HuH-7 (cell line): ENCODE measurements at places on chromosomes 1 and 21.

GRCh38 chr21:45204395-45204794, 83.3 kb downstream of the POFUT2 start:
- no peak for DNase-seq

GRCh38 chr1:213061263-213061662, 10.2 kb downstream of the RPS6KC1 start:
- DNase-seq = no peak

- peak; percentile 78 for DNase-seq
Observed at GRCh38 chr1:202237052-202237451, 43.5 kb downstream of the LGR6 start.

GRCh38 chr1:59768792-59769735, 45.7 kb upstream of the HOOK1 start:
- no peak for DNase-seq

- no peak for DNase-seq
Observed at GRCh38 chr1:222632749-222633148, 14.9 kb downstream of the MIA3 start.

DNA sequence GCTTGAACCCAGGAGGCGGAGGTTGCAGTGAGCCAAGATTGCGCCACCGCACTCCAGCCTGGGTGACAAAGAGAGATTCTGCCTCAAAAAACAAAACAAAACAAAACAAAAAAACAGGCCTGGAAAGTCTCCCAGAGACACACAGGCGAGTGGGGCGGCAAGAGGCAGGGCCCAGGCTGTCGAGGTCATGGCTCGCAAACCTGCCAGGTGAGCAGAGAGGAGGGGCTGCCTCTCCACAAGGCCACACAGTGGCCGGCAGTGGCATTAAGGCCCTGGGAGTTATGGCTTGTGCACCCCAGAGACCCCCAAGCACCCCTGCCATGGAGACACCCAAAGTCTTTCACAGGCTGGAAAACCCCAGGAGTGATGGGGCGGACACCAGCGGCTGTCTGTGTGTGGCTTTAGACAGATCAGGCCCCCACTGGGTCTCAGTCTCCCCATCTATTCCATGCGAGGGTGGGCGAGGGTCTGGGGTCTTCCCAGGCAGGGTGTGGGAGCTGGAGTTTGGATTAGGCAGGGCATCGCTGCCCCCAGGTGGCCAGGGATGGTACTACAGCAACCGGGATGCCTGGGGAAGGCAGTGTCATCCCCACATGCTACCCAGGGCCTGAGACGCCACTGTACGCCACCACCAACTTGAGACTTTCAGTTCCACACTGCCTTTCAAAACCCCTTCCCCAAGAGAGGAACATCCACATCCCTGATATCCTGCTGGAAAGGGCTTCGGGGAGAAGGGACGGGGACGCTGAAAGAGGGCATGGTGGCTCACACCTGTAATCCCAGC, 7.3 kb upstream of the CTRC start:
- DNase-seq = peak; percentile 86

GRCh38 chr1:36099681-36100341, 11.1 kb downstream of the ADPRS start:
- DNase-seq = peak; percentile 96

GRCh38 chr1:159492575-159493323, 43.1 kb downstream of the OR10J5 start:
- no peak for DNase-seq

DNA sequence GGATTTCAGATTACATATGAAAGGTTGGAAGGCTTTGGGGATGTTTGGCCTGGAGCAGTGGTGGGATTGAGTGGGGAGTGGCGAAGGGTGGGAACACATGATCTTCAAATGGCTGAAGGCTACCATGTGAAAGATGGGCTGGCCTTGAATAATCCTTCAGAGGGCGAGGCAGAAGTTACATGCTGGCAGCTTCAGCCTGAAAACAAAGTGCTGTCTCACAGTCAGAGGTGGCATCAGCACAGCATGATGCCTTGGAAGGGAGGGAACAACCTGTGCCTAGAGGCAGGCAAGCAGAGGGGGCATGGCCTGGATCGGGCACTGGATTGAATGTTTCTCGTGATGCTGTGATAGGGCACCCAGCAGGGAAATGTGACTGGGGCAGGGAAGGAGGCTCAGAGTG, 130.8 kb downstream of the BEND5 start:
- no peak for DNase-seq

DNA sequence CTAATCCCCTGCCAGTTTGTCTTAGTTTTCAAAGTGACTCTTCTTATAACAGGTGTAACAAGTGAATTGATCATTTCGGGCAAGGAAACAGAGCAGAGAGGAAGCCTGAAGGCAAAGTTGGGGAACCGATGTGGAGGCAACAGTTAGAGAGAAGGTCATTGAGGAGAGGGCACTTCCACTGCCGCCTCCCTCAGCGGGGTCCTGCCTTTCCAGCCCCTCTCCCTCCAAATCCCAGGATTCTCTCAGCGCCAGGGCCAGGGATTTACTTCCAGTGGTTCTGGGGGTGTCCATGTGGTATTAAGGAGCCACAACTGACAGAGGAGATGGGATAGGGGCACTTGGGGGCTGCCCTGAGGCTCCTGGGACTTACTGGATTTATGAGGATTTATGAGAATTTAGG, 39.7 kb upstream of the PDE9A start:
- no peak for DNase-seq

GRCh38 chr1:53514436-53514835, 55.2 kb downstream of the DMRTB1 start:
- DNase-seq = no peak
